ENCODE measurements at places on chromosomes 6 and 20.

DNA sequence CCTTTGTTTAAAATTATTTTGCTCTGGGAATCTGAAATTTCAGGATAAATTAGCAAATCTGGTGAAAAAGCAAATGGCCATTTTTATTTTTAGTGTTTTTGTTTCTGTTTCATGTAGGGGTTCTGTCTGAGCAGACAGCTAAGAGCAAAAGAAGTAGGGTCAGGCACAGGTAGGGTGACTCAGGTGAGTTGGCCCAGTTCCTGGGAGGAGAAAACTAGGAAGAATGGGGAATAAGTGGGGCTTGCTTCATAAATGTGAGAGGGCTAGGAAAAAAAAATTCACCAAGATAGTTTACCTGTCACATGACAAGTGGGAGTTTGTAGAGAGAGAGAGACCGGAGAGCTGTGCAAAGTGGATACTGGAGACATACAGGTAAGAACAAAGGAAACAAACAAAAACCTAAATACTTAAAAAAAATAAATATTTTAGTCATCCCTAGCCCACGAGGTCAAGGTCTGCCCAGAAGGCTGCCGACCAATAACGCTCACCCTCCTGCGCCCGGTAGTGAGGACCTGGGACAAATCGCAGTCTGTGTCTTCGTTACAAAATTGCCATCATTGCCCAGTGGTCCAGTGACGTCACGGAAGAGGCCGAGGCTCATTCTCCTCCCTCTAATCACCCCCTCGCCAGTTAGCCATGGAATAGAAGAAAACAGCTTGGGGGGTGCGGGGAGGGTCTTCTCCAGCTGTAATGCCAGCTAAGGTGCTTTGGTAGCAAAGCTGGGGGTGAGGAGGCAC is 2.3 kb downstream of the THBD start:
- DNase-seq, result no peak

DNA sequence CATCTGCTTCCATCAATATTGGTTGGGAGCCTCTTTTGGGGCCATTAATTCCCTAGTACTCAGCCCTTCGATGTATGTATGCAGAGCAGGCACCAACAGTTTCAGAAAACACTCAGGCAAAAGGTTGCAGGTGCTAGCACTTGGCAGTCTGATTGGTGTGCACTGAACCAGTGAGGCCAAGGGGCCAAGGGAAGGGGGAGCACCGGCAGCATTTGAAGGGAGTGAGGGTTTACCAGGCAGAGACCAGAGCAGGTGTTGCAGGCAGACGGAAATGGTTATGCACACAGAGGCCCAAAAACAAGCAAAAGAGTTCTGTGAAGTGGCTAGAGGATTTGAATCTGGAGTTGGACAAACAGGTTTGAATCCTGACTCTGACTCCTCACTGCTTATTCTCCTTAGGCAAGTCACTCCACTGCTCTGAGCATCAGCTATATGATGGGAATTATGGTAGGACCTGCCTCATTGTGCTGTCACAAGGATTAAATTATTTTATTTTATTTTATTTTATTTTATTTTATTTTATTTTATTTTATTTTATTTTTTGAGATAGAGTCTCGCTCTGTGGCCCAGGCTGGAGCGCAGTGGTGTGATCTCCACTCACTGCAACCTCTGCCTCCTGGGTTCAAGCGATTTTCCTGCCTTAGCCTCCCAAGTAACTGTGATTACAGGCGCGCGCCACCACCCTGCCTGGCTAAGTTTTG is 58.1 kb upstream of the SHLD1 start:
- DNase-seq, result peak; percentile 80

DNA sequence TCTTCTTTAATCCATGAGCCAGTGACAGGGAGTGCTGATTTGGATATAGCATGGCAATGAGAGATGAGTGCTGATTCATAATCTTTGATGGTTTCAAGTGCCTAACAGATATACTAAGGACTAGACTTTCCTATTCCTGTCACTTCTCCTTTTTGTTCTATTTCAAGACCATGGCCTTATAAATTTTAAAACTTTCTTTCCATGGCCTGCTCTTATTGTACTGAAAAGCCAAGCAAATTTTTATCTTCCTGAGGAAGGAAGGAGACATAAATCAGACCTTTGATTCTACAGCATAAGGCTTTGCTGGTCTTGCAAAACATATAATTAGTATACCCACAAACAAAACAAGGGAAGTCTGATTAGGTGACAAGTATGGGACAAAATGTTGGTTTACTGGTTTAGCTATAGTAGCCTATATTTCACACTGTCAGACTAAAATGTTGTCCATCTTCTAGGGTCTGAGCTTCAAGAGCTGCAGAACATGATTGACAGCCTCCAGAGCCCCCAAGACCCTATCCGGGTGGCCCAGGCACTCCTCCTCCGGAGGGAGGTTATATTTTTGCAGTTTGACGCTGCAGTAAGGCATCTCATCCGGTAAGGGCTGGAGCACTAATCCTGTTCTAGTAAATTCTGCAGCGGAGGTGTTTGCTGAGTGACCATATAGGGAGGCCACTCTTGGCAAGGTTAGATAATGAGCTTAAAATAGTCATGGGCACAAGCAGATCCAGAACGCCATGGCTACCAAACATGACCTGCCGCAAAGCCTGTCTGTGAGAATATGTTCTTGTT is 82.3 kb downstream of the CD164 start:
- no peak for DNase-seq

- no peak for DNase-seq
Measured at GRCh38 chr20:59631751-59632540, 27.6 kb downstream of the PHACTR3 start.

DNA sequence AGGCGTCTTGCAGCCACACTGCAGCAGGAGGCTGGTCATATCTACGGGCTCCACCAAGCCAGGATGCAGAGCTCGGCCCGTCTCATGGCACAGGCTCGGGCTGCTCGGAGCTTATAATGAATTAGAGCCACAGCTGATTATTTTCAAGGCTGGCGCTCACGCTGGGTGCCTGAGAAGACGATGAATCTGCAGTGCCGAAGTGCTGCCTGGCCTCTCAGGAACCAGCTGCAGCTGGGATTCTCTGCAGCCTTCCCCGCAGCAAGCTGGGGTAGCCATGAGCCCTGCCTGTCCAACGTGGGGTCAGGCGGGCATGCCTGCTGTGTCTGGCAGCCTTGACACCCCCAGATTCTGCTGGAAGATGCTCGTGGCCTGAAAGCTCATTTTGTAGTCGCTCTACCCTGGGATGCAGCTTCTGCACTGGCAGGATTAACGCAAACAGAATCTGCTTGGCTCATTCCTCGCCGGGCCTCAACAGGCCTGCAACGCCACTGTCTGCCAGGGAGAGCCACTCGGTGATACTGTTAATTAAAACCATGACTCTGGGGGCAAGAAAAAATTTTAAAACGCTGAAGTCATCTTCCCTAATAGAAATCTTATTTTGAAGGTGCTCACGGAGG is 104.3 kb downstream of the CDH26 start:
- DNase-seq, result no peak

GRCh38 chr6:163442336-163442735 is 27.8 kb downstream of the QKI start:
- DNase-seq, result no peak

DNA sequence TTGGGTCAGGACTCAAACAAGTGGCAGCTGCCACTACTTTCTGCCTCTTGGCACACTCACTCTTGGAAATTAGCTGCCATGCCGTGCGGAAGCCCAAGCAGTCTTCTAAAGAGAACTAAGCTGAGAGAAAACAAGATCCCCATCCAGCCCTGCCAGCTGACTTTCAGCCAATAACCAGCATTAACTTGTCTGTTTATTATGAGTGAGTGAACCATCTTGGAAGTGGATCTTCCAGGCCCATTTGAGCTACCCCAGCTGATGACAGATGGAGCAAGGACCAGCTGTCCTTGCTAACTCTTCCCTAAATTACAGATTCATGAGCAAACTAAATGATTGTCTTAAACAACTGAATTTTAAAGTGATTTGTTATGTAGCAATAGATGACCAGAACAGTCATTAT is 73.9 kb upstream of the RBM24 start:
- no peak for DNase-seq

DNA sequence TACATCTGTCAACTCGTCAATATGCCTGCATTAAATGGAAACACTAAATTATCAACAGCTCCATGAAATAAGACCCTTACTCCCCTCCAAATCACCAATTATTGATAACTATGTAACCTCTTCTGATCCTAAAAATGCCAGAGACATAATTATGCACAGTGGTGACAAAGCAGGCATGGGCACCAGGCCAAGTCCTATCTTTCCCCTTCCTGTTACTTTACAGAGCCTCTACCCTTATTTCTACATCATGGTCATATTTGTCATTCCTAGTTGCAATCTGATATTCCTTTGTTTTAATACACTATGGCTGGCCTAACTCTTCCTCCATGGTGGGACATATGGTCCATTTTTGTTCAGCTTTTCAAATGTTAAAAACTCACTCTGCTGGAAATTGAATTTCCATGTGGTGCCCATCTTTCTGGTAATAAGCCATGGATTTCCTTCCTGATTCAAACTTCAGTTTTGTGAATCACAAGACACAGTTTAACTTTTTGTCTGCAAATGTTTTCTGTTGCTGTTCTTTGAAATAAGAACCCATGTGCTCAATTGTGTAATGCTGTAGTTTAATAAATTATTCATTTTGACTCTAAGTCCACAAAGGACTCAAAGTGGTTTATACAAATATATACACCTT is 41.8 kb upstream of the ARFGEF2 start:
- DNase-seq, result no peak

GRCh38 chr6:73722318-73723060 is 26.5 kb downstream of the CD109 start:
- DNase-seq, result peak; percentile 33
